ENCODE measurements at places on chromosomes 2 and 18.

- no peak for DNase-seq
These were observed 121.3 kb upstream of the CD226 start for GRCh38 chr18:70068981-70069380.

- no peak for DNase-seq
These were observed 7.5 kb upstream of the TUBA4A start for GRCh38 chr2:219261024-219261855.

DNA sequence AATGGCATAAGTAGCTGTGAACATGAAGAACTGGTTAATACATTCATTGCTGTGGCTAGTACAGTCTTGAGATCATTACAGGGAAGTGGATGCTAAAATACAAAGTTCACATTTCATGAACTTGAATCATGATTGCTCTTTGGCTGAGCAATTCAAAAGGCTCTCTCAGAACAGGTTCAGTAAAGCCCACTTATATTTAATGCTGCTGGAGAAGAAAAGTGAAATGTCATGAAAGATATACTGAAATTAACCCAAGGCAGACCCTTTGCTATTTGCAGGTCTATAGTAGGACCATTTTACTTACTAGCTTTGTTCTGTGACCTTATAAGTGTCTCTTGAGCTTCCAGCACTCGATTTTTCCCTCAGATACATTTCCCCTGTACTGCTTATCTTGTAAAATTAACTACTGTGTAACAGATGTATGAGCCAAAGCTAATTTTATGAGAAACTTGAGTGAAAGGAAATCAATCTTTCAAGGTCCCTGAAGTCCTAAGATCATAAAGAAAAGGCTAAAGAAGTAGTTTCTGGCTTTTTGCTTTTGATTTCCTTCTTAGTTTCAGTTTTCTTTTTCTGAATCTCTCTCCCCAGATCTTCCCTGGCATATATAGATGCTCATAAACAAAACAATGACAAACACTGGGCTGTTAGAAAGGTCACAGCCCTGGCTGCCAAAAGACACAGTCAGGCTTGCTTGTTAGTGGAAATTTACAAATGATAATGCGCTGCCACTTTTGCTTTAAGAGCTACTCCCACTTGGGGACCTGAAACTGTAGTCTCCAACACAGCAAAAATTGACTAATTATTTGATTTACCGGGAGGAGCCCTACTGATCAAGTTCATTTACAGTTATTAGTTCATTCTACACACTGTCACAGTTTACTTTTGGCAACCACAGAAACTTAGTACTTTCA is 132.7 kb upstream of the XPO1 start:
- DNase-seq, result peak; percentile 4

DNA sequence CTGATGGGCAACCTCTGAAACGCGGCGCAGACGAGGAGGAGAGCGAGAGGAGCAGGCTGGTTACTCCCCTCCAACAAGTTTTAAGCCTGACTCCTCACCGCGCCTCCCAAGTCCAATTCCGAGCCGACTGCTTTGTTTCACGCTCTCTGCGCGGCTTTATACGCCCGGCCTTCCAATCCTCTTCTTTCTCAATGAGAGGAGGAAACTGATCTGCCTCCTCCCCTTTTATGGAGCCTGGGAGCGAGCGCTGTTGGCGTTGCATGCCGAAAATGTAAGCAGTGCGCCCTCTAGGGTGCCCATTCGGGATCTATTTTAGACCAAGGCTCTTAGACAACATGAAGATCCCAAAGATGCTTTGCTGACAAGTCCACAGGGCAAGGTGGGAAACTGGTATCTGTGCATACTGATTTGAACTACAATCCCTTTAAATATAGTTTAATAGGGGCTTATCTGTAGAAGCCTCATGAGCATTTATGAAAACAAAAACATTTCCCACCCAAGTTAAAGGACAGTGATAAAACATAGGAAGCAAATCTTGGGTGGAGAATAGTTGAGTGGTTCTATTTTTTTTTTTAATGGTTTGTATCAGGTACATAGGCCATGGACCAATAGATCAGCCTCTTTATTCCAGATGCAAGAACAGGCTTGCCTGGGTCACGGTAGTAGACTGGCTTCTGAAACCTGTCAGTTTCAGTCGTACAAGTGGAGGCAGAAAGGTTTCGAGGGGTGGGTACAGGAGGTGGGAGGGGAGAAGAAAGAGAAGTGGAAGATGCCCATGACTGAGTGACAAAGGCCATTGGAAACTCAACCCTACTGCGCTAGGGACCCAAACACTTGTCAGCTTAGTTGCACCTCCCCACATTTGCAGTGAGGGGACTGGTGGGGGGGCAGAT is at the start of gene RND3:
TSS of gene RND3 (minus strand) at position 131 of the 893 bp plus-strand sequence. CDS start 250 bp downstream, outside the sequence.
- peak; percentile 100 for DNase-seq

GRCh38 chr2:118747637-118748036 is 99.8 kb downstream of the EN1 start:
- DNase-seq, result no peak
